NCI-H1417 treated with DMSO at 0.1 percent for 48 hours (cell line): ENCODE measurements at places on chromosomes 2 and 18.

- no peak for DNase-seq
Observed at GRCh38 chr2:68303033-68303901, 16.5 kb downstream of the CNRIP1 start.

DNA sequence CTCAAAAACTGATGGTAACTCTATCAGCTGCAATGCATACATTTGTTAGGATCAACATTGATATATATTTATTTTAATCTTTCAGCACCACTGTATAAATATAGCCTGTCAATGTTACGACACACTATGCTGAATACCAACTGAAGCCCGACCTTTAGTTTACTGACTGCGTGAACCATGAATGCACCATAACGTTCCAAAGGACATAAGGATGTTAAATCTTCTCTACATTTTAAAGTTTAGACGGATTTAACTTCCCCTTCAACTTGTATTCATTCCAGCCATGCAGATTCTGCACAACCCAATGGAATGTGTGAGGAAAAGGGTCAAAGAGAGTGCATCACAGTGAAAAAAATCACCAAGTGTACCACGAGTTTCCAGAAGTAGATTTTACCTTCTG lies 489.5 kb downstream of the IRS1 start:
- no peak for DNase-seq

GRCh38 chr2:10385933-10386773 lies 62.0 kb downstream of the ODC1 start:
- DNase-seq, result no peak

- DNase-seq, result no peak
Observed at GRCh38 chr18:63784787-63785452, 9.7 kb downstream of the SERPINB7 start.

DNA sequence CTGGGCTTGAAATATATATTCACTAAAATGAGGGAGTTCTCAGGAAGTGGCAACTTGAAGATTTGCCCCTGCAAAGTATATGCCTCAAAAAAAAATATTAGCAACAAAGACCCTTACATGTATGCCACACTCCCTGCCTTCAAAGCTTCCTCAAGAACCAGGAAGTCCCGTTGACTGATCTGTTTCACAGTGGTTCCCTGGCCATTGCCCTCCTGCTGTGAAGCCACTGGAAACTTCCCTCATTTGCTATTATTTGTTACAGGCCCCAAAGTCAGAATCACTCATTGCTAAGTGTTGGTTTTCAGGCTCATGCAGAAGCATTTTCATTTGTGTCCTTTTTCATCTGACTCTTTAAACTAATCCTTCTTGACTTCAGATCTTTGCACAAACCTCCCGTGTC lies 421.5 kb downstream of the ZNF521 start:
- no peak for DNase-seq

- DNase-seq, result no peak
Observed at GRCh38 chr2:212842544-212843185, 304.1 kb upstream of the ERBB4 start.

- DNase-seq, result no peak
Observed at GRCh38 chr2:120007851-120008250, 5.0 kb upstream of the EPB41L5 start.

GRCh38 chr2:16613539-16614011 lies 52.1 kb downstream of the CYRIA start:
- DNase-seq, result no peak

GRCh38 chr2:51693640-51694039 lies 661.7 kb upstream of the NRXN1 start:
- no peak for DNase-seq

- DNase-seq, result no peak
Observed at GRCh38 chr18:49067071-49067470, 116.3 kb upstream of the SMAD7 start.

DNA sequence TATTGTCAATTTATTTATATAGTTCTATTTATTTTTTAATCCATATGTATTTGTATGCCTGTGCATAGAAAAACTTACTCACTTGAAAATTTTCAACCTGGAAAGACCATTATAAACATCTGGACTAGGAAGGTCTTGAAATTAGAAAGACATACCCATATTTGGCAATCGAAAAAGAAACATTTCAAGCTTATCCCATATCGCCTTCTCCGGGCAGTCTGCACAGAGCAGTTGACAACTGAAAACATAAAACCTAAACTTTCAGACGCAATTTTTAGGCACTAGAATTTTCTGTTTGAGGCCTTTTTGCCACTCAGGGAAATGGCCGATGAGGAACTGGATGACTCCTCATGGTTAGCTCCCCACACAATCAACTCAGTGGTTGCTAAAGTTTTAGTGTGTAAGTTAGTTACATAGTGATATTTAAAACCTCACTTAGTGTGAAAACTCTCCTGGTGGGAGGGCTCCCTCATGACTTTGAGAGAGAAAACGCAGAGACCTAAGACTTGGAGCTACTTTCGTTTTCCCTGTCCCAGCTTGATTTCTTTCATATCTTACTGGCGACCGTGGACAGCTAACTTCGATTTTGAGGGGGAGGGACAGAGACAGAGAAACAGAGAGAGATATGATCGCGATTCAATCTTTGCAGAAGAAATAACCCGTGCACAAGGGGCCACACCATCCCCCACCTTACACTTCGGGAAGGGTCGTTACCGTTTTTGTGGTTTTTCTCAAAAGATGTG lies 3.2 kb upstream of the HOXD12 start:
- no peak for DNase-seq

DNA sequence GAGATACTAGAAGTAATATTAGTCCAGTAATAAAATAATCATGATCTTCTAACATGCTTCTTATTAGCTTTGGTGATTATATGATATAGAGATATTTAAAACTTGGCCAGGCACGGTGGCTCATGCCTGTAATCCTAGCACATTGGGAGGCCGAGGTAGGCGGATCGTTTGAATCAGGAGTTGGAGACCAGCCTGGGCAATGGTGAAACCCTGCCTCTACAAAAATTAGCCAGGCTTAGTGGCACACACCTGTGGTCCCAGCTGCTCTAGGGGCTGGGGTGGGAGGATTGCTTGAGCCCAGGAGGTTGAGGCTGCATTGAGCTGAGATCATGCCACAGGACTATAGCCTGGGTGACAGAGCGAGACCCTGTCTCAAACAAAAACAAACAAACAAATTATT lies 87.0 kb downstream of the WDR7 start:
- DNase-seq, result no peak

DNA sequence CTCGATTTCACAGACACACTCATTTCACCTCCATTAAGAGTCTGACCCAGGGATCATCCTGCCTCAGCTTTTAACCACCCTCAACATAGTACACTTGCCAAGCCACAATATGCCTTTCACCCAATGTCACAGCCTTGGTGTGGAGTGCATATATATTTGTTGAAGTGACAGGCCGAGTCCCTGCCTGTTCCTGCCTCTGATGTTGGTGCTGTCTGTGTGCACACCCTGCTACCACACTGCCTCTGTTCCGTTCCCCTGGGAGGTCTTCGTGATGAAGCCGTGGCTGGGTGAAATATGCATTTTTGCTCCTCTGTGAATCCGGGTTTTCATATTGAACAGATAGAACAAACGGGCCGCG lies 90.3 kb downstream of the RNF144A start:
- DNase-seq, result no peak

- no peak for DNase-seq
Observed at GRCh38 chr2:207046724-207047123, 107.4 kb downstream of the CPO start.

DNA sequence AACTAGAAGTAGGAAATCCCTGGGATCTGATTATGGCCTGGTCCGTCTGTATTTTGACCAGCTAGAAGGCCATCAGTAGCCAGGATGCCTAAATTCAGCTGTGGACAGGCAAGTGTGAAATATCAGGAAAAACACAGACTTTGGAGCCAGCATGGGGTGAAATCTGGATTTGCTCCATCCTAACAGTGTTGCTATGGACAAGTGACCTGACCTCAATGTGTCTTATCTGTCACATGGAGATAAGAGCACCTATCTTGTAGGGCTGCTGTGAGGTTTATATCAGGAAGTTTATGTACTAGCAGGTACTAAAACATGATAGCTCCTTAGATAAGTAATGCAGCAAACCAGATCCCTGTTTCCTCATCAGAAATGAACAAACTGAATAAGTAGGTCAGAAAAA lies 460.4 kb downstream of the STK39 start:
- DNase-seq, result no peak

GRCh38 chr18:335733-336132 lies 67.9 kb upstream of the THOC1 start:
- DNase-seq, result no peak

GRCh38 chr2:64350996-64351395 lies 103.0 kb upstream of the LGALSL start:
- no peak for DNase-seq

- no peak for DNase-seq
Observed at GRCh38 chr2:128058114-128058513, 30.3 kb upstream of the SAP130 start.

DNA sequence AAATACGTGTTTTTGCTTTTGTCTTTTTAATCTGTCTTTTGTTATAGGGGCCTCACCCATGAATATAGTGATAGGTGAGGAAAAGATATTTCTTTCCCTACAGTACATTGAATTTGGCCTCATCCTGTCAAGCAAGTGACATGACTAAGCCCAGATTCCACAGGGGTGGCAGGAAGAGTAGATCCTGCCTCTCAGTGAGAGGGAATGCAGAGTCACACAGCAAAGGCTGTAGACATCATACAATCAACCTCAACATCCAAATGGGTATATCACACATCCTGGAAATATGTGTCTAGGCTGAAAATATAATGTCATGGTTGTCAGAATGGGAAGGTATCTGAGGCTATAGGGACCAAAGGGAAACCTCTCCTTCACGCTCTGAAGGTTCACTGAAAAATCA lies 269.6 kb downstream of the CDH20 start:
- DNase-seq, result no peak

GRCh38 chr2:28164280-28164801 lies 228.3 kb upstream of the FOSL2 start:
- DNase-seq, result no peak

- no peak for DNase-seq
Observed at GRCh38 chr2:85886141-85886540, 2.6 kb downstream of the ST3GAL5 start.

DNA sequence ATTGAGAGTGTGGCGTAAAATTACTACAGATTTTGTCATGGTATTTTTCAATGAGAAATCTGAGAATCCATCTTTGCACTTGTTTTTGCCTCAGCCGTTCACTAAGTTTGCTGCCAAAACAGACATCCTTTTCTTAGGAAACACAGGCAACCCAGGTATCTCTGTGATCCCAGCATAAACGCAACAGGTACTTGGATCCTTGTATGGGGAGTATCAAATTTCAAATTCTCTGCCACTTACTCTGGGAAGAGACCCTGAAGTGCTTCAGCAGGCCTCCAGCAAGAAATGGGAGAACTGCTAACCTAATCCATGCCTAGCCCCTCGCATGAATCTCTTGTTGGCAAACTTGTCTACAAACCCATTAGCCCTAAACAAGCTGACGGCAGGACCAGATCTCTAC lies 83.1 kb downstream of the BCL11A start:
- no peak for DNase-seq

DNA sequence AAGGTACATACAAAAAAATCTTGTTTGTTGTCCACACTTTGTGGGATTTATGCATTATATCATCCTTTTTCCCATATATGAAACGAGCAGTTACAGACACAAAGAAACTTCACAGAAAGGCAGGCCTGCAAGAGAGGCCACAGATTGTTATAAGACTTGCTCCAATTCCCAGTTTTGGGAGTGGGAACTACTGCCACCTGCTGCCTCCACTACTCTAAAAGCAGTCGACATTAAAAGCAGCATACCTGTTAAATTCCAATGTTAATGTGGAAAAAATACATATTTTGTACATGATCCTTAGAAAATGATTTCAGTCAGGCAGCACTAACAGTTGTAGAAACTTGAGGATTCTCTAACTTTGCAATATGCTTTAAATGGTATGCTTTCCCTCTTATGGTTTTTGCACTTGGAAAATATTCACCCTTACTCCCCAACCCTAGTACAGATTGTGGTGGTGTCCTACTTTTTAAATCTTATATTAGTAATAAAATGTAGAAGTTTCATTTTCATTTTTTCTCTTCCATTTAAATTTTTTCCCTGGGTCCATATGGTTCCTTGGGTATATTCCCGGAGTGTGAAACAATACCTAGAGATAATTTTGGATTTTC lies 37.9 kb downstream of the SLC38A11 start:
- DNase-seq, result no peak
